Amygdala (tissue), 56 donors: ENCODE measurements at places on chromosomes 1 and 21.

DNA sequence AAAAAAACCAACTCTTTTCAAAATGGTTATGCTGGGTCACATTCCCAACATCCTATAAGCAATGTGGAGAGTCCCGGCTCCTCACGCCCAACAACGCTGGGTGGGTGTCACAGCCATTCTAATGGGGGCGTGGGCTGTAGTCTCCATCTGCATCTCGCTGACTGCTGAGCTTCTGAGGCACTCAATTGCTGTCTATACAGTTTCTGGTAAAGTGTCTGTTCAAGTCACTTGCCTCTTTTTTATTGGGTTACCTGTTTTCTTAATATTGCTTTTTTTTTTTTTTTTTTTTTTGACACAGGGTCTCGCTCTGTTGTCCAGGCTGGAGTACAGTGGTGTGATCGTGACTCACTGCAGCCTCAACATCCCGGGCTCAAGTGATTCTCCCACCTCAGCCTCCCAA is 54.8 kb downstream of the GNB1 start:
- DNase-seq = no peak

DNA sequence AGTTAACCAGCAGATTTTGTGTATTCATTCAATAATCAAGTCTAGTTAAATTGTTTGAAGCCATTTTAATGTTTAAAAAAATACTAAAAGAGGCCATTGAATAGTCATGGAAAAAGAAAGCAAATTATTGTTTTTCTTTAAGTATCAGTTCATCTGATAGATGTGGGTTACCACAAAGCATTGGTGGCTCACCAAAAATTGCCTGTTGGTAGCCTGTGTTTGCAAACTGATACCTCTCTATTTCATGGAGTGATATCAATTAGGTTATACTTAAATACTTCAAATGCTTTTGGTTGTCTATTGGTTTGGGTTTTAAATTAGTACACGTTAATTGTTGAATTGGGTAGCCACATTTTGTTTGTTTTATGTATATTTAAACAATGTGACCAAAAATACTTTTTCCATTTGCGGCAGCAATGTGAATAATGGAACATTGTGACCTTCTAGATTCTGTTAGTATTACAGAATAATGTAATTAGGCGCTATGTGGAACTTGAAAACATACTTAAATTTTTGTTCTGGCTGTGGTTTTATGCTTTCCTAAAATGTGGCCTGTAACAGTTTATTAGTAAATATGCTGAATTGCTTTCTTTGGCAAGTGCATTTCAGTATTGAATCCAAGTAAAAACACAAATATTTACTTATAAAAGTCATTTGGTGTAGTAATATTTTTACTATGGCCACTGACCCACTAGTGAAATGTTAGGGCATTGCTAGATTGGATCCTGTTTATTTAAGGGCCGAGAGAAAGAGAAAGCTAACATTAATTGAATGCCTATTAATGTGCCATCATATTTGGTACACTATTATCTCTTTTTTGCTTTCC is 37.1 kb upstream of the NBL1 start:
- DNase-seq = no peak

- no peak for DNase-seq
Measured at GRCh38 chr1:56123826-56124225, 455.5 kb downstream of the PLPP3 start.

- no peak for DNase-seq
Measured at GRCh38 chr21:21183092-21183491, 184.9 kb downstream of the NCAM2 start.

DNA sequence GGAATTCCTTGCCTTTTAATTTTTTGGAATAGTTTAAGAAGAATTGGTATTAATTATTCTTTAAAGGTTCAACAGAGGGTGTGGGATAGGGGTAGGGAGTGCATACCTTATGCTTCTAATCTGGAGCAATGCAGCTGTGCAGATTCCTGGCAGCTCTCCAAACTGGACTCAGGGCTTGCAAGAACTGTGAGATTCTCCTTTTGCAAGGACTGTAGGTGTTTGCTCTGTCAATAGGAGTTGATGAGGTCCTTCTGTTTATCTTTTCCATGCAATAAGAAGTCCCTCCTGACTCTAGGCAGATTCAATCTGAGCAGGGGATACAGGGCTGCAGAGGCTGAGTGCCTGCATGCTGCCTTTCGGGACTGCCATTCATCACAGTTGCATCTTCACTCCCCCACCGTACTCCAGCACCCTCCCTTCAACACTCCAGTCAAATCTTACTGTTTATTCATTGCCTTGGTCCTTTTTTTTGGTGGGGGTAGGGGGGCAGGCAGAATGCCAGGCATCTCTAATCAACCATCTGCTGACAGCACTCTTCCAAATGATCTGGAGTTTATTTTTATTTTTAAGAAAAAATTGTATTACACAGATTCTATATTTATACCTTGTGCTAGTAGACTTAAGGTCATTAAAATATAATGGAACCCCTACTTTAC is 122.3 kb downstream of the DISC1 start:
- DNase-seq = no peak
